ENCODE measurements at places on chromosomes 5 and 9.

GRCh38 chr5:59317023-59317773, 576.3 kb downstream of the PDE4D start:
- DNase-seq, result no peak

GRCh38 chr9:126818482-126818881, 13.6 kb downstream of the ZBTB43 start:
- DNase-seq, result no peak

DNA sequence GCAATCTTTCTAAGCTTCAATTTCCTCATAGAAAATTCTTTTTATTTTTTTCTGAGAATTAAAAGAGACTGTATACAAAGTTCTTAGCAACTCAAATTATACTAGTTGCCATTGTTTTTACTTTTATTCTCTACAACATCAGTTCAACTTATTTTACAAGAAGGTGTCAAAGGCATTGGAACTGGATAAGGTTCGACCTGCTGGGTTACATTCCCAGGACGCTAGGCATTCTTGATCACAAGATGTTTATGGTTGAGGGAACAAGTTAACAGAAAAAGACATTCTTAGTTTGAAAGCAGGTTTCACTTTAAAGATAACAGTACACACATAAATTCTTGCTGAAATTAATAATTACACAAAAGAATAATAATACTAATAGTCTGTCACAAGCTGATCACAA, 163.5 kb upstream of the SNX2 start:
- DNase-seq, result no peak

- DNase-seq, result no peak
Observed at GRCh38 chr9:123996731-123997421, 14.7 kb upstream of the LHX2 start.

- no peak for DNase-seq
Observed at GRCh38 chr5:68962757-68963484, 130.9 kb upstream of the SLC30A5 start.

GRCh38 chr5:122465031-122465577, 153.1 kb downstream of the SNCAIP start:
- DNase-seq, result no peak

Data from activated CD4-positive, alpha-beta T cell treated with anti-CD3 and anti-CD28 coated beads for 4 hours (primary cell).